ENCODE measurements at places on chromosomes 1 and 21.

DNA sequence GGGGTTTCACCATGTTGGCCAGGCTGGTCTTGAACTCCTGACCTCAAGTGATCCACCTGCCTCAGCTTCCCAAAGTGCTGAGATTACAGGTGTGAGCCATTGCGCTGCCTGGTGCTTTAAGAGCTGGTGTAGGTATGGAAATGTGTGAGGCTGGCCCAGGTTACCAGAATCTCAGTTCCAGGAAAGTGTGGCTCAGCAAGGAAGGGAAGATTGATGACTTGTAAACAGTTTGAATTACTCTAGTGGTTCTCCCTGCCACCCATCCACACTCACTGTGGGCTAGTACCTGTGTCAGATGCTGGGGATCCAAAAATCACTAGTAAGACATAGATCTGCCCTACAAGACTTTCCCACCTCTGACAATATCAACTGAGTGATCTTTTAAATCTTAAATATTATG, 34.5 kb upstream of the SLC35D1 start:
- no peak for DNase-seq

- DNase-seq = no peak
Observed at GRCh38 chr1:66403007-66403731, 130.8 kb upstream of the SGIP1 start.

- DNase-seq = no peak
Observed at GRCh38 chr21:43302062-43302700, 124.8 kb downstream of the SIK1 start.

- DNase-seq = no peak
Observed at GRCh38 chr1:199460933-199461332, 566.6 kb upstream of the NR5A2 start.

DNA sequence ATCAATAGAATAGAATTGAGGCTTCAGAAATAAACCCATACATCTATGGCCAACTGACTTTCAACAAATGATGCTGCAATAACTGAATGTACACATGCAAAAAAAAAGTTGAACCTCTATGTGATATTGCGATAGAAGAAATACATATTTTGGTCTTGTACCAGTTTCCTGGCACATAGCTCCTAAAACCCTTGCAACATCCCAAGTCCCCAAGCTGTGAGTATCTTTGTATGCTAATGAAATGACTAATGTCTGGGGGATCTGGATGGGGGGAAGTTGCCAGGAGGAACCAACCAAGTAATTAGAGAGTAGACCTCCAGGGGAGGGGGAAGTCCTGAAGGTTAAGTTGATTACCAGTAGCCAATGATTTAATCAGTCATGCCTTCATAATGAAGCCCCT, 24.4 kb downstream of the BLZF1 start:
- no peak for DNase-seq

GRCh38 chr1:22527555-22528296, 35.6 kb upstream of the EPHA8 start:
- DNase-seq = no peak

All from natural killer cell treated with Interleukin-12 subunit alpha and Interleukin-12 subunit beta and Interleukin-15 and Interleukin-18, amount 100 ng/mL, for 72 hours (primary cell).